Epithelial cell of proximal tubule (primary cell): ENCODE measurements at places on chromosomes 6 and 20.

DNA sequence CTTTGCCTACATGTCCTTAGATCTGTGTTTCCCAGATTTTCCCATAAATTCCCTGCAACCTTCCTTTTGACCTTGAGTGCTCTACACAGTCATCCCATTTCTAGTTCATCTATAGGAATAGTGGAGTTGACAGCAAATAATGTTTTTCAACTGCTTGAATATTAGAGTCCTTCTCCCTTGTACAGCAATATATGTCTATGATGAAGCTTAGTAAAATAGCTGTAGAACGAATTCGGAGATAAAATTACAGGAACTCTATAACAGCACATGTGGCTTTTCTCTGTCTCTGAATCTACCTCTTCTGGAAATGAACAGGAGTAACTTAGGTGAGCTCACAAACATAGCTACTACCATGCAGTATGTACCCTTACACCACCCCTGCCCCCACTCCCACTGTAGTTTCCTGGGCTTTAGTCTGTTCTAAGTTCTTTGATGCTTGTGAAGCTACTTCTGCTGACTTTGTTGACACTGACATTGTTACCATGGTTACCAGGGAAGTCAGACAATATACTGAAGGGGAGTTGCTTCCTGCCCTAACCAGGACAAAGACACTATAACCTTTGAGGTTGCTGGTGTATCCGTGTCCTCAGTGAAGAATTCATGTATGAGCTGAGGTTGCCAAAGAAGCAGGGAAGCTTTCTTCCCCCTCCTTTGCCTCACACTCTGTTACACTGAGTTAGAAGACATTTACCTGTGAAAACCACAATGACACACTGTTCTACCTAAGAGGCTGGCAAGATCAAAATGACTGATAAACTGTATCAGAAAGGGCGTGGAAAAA lies 35.8 kb upstream of the SHLD1 start:
- DNase-seq, result no peak

- no peak for DNase-seq
Measured at GRCh38 chr20:21516180-21516567, 2.3 kb upstream of the NKX2-2 start.

DNA sequence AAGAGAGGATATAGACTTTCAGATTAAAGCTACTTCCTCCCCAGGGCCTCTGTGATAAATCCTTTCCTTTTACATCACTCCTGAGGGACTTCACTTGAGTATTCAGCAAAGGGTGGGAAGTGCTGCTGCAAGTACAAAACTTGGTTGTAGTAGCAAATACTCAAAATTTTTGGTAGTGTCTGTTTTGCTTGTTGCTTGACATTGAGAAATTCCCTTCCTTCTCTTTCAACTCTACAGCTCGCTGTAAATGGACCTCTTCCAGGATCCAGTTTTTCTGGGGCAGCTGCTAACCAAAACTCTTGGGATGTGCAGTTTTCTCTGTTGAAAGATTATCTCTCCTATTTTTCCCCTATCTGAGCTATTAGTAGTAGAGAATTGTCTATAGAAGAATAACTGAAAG lies 472.0 kb downstream of the CD109 start:
- DNase-seq, result no peak

DNA sequence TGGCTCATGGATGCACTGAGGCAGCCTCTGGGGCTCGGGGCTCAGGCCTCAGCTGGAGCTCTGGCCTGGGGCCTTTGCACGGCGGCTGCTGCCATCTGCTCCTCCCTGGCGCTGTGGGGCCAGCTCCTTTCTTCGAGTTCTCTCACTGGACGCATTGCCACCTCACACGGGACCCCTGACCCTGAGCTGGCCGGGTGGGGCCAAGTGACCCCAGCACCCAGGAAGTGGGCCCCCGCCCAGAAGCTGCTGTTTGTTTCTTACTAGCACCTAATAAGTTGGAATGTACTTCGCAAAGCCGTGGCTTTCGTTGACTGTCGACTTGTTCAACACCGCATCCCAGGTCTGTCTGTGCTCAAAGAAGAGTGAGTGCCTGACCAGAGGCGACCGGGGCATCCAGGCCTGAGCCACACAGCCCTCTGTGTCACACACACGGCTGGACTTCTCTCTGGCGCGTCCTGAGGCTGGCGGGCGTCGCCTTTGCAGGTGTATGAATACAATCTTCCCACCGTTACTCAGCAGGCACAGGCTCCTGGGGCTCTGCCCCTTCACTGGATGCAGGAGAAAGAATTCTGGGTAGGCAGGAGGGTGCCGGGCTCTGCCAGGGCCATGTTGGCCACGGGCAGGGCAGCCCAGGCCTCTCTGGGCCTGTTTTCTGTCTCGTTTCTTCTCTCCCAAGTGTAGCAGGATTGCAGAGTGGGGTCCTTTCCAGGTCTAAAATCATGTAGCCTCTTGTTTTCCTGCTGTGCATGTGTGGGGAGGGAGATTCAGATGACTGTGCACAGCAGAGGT lies 112.9 kb downstream of the DLL1 start:
- DNase-seq, result no peak

GRCh38 chr6:28401172-28401571 lies 1.6 kb upstream of the ZSCAN12 start:
- no peak for DNase-seq

- no peak for DNase-seq
Measured at GRCh38 chr20:47311967-47312681, 44.4 kb downstream of the ZMYND8 start.

DNA sequence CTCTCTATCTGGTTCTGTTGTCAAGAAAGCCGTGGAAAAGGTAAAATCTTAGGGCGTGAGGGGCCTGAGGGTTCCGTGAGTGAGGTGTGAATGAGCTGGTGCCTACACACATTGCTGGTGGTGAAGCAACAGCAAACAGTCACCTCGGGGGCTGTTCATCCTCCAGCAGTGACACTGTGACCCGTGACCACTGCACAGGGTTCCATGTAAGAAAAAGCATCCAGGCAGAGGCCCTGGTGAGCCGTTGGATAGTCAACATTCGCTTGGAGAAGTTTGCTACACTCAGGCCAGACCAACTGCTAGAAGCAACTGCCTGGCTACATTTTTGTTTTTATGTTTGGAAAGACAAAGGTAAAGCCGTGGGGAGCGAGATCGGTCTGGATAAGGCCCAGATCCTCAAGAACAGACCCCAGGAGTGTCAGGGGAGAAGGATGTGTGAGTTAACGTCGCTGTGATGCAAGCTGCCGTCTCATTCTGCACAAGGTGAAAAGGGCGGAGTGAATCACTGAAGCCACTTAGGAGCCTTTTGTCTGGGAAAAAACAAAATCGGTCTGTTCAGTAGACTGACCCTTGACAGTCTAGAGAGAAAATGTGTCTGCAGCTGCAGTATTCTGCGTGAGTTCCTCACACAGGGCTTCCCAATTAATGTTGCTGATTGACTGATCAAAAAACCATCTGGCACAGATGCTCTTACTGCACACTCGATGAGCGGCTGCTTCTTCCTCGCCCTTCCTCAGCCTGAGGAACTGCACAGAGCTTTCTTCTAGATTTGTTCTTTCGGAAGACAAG lies 404.0 kb downstream of the SMOC2 start:
- no peak for DNase-seq

DNA sequence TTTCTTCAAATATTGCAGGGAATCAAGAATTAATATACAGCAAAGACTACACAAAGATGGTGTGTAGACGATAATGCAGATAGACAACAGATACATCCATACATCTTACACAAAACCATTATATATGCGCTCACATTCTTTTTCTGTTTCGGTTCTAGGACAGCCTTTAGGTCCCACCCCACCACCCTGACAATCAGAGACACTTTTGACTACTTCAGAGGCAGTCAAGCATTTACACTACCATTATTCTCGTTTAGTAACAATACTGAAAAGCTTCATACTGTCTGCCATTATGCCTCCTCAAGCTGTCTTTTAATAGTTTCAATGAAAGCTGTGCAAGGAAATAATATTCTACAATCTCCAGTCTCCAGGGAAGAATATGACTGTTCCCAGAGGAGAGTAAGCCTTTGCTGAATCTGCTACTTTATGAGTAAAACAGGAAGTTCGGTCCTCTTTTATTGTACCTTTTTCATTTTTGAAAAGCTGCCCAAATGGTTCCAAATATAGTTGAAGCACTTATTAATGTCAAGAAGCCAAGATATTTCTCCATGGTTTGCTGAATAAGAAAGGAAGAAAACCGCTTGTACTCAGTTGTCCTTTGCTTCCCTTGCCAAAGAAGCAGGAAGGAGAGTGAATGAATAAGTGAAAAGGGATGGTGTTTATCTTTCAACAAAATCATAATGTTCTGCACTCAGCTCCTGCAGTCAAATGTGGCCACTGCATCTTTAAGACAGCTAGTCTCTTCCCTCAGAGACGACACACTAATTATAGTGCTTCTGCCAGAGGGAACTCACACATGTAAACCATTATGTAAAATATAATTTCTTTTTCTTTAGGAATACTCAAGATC lies 468.3 kb downstream of the CDC5L start:
- DNase-seq, result no peak
